ENCODE measurements at places on chromosomes 2 and 18. TPM values are rescaled to one million over a fixed set of nuclear protein-coding genes. Genes with fewer than 3 reads are reported as not detected.

DNA sequence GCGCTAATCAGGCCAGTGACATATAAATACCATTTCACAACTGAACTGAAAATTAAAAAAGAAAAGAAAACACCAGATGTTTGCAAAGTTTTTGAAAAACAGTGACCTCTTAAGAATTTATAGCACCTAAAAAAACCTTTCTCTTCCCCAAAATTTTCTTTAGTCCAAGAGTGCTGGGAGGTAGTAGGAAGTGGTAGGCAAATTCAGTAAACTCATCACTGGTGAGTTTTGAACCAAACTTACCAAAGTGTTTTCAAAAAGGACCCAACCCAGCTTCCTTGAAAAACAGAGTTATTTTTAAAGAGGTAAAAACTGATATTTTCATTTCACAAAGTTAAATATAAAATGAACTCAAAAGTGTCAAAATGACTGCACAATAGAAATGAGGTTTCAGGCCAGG is 90.4 kb downstream of the TMEM247 start:
- no peaks in the 10 kb centered on the region for H3K27me3 ChIP-seq
- H3K4me3 ChIP-seq = no peak overlapping the region
- H3K27ac ChIP-seq = peak overlapping the region; percentile 43

GRCh38 chr18:60649842-60650536 is 277.4 kb upstream of the MC4R start:
- no peak for DNase-seq
- no peaks in the 10 kb centered on the region for H3K4me1 ChIP-seq
- no peak overlapping the region for H3K4me3 ChIP-seq
- H3K27ac ChIP-seq = no peak overlapping the region

- H3K27ac ChIP-seq = no peak overlapping the region
- H3K36me3 ChIP-seq = peaks cover 45% of the 10 kb centered on the region
- no peak for DNase-seq
- no peaks in the 10 kb centered on the region for H3K27me3 ChIP-seq
These were observed 5.1 kb downstream of the CHPF start for GRCh38 chr2:219538504-219538951.

- H3K27ac ChIP-seq = no peak overlapping the region
- H3K4me1 ChIP-seq = peaks cover 10% of the 10 kb centered on the region
- H3K4me3 ChIP-seq = no peak overlapping the region
- no peak for DNase-seq
These were observed 648 bp upstream of the LYPD6B start for GRCh38 chr2:149037851-149038250.

GRCh38 chr18:46413684-46414083 is 243.3 kb downstream of the LOXHD1 start:
- H3K4me1 ChIP-seq = no peaks in the 10 kb centered on the region
- no peaks in the 10 kb centered on the region for H3K36me3 ChIP-seq
- no peaks in the 10 kb centered on the region for H3K27me3 ChIP-seq
- no peak for DNase-seq
- no peak overlapping the region for H3K4me3 ChIP-seq

GRCh38 chr2:167487728-167488127 is 599.4 kb downstream of the XIRP2 start:
- no peak overlapping the region for H3K27ac ChIP-seq
- DNase-seq = no peak
- no peaks in the 10 kb centered on the region for H3K4me1 ChIP-seq
- H3K36me3 ChIP-seq = no peaks in the 10 kb centered on the region
- H3K27me3 ChIP-seq = no peaks in the 10 kb centered on the region

SPATA3 gene
- polyA plus RNA-seq = not detected

SLC5A7 gene
- not detected for polyA plus RNA-seq

- H3K4me3 ChIP-seq = no peak overlapping the region
- DNase-seq = no peak
- H3K36me3 ChIP-seq = no peaks in the 10 kb centered on the region
- no peaks in the 10 kb centered on the region for H3K4me1 ChIP-seq
These were observed 210.6 kb downstream of the CAMKMT start for GRCh38 chr2:44572196-44572900.

GRCh38 chr2:232586943-232587505 is 36.5 kb downstream of the EIF4E2 start:
- H3K27ac ChIP-seq = no peak overlapping the region
- no peak for DNase-seq
- H3K36me3 ChIP-seq = no peaks in the 10 kb centered on the region
- H3K27me3 ChIP-seq = no peaks in the 10 kb centered on the region
- H3K4me1 ChIP-seq = no peaks in the 10 kb centered on the region
- H3K4me3 ChIP-seq = no peak overlapping the region

ST6GAL2 gene
- polyA plus RNA-seq = not detected

DNA sequence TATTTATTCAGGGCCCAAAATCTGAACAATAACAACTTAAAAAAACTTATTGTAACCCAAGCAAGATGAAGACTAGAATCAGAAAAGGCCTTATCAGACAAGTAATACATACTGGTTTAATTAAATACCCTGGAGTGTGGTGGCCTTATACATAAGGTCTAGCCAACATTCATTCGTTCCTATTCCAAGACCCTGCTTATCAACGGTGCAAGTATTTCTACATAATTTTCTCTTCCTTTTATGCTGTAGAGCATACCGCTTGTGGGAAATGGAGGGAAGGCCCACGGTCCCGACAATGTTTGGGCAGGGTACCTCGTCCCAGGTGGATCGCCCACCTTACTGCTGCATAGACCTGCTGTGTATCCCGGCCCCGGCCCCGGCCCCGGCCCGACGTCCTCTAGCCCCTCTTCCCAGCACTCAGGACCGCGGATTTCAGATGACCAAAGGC is 708 bp downstream of the ZNF24 start:
- H3K27me3 ChIP-seq = no peaks in the 10 kb centered on the region
- DNase-seq = no peak
- peak overlapping the region; percentile 99 for H3K27ac ChIP-seq
- H3K36me3 ChIP-seq = peaks cover 45% of the 10 kb centered on the region
- H3K4me3 ChIP-seq = peak overlapping the region; percentile 91

DNAJB2 gene
- 3.0 TPM for polyA plus RNA-seq

- no peak overlapping the region for H3K27ac ChIP-seq
- H3K36me3 ChIP-seq = no peaks in the 10 kb centered on the region
- no peak for DNase-seq
- no peak overlapping the region for H3K4me3 ChIP-seq
- H3K4me1 ChIP-seq = no peaks in the 10 kb centered on the region
- H3K27me3 ChIP-seq = no peaks in the 10 kb centered on the region
These were observed 82.3 kb downstream of the TMEM185B start for GRCh38 chr2:120140866-120141265.

DNA sequence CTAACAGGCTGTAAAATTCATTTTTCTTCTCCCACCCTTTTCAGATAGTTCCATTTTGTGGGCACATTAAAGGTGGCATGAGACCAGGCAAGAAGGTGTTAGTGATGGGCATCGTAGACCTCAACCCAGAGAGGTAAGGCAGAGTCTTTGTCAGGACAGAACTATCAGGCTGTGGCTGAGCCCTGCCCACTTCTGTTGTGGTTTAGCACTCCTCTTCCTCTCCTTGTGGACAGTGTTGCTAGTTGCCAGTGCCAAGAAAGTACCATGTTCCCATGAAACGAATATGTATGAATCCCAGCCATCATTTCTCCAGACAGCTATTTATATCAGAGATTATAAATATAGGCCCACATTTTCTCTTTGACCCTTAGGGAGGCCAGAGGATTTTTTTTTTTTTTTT is 1.6 kb downstream of the LGALSL start:
- no peak overlapping the region for H3K27ac ChIP-seq
- peaks cover 26% of the 10 kb centered on the region for H3K27me3 ChIP-seq
- H3K4me1 ChIP-seq = no peaks in the 10 kb centered on the region
- DNase-seq = no peak
- no peak overlapping the region for H3K4me3 ChIP-seq
- no peaks in the 10 kb centered on the region for H3K36me3 ChIP-seq

SPC25 gene
- 60.9 TPM for polyA plus RNA-seq

DNA sequence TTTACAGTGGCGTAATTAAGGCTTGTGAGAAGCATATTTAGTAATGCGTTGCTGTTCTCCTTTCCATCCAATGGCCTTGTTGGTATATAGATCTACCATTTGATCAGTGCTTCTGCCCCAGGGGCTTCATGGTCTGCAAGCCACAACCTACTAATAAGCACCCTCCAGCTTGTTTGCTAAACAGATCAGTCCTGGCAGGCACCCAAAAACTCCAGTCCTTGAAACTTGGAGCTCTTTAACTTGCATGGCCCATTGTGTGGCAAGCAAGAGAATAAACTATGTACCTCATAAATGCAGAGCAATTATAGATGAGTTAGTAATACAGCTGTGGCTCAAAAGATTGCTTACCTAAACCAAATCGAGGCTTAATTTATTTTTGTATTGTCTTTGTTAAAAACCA is 158.5 kb downstream of the FTCDNL1 start:
- H3K36me3 ChIP-seq = no peaks in the 10 kb centered on the region
- no peak overlapping the region for H3K27ac ChIP-seq
- DNase-seq = no peak
- H3K4me1 ChIP-seq = no peaks in the 10 kb centered on the region
- H3K27me3 ChIP-seq = no peaks in the 10 kb centered on the region

KRTCAP3 gene
- polyA plus RNA-seq = 1.4 TPM

DNA sequence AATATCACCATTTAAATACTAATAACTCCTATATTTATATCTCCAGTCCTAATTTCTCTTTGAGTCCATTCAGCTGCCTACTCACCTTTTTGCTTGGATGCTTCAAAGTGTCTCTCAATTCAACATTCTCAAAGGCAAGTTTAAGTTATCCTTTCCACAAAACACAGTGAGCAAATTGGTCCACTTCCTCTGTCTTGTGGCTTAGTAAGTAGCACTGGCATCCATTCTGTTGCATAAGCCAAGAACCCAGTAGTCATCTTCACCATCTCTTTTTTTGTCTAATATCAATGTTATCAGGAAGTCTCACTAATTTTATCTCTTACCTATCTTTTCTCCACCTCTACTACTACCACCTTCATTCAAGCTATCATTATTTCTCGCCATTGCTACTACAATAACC is 27.4 kb upstream of the IL1RL1 start:
- no peak overlapping the region for H3K27ac ChIP-seq
- H3K27me3 ChIP-seq = no peaks in the 10 kb centered on the region
- no peaks in the 10 kb centered on the region for H3K4me1 ChIP-seq
- H3K4me3 ChIP-seq = no peak overlapping the region
- no peaks in the 10 kb centered on the region for H3K36me3 ChIP-seq
- no peak for DNase-seq

- H3K27me3 ChIP-seq = no peaks in the 10 kb centered on the region
- H3K27ac ChIP-seq = no peak overlapping the region
- no peak overlapping the region for H3K4me3 ChIP-seq
- H3K4me1 ChIP-seq = peaks cover 45% of the 10 kb centered on the region
- DNase-seq = no peak
These were observed 279.7 kb upstream of the TRIB2 start for GRCh38 chr2:12436935-12437561.

DNA sequence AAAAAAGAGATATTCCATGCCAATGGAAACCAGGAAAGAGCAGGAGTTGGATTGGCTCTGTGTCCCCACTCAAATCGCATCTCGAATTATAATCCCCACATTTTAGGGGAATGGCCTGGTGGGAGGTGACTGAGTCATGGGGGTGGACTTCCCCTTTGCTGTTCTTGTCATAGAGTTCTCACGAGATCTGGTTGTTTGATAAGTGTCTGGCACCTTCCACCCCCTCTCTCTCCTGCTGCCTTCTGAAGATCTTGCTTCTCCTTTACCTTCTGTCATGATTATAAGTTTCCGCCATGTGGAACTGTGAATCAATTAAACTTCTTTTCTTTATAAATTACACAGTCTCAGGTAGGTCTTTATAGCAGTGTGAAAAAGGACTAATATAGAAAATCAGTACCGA is 355.6 kb downstream of the NBAS start:
- H3K27ac ChIP-seq = no peak overlapping the region
- no peaks in the 10 kb centered on the region for H3K27me3 ChIP-seq
- H3K36me3 ChIP-seq = peaks cover 27% of the 10 kb centered on the region
- H3K4me1 ChIP-seq = peaks cover 1% of the 10 kb centered on the region

DNA sequence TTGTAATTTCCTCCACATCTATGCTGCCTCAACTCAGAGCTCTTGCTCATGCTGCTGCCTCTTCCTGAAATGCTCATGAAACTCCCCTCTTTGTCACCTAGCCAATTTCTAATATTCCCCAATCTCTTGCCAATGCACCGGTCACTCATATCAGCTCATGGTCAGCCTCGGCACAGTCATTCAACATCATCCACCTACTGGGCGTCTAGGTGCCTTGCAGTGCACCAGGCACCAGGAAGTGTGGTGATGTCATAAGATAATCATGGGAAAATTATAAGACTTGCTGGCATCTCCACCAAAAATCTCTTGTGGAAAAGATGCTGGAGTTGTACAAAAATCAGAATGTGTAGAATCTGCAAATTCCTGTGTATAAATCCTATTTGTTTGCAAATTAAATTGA is 52.6 kb upstream of the RAB27B start:
- H3K4me1 ChIP-seq = peaks cover 2% of the 10 kb centered on the region
- no peak overlapping the region for H3K4me3 ChIP-seq
- no peak overlapping the region for H3K27ac ChIP-seq
- no peaks in the 10 kb centered on the region for H3K36me3 ChIP-seq
- H3K27me3 ChIP-seq = no peaks in the 10 kb centered on the region
- DNase-seq = peak; percentile 37

DNA sequence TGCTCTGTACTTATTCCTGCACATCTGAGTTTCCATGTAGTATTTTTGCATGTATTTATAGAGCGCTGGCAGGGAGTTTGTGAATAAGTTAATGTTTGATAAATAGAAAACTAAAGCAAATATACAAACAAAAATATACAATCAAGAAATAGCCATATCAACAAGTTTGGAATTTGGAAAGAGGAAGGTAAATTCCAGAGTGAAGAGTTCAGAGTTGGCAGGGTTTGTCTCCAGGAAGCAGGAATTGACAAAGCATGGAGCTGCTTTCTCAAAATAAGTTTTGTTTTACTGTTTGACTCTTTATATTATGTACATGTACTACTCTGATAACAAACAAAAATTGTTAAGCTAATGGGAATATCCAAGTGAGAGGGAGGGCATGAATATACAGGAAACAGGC is 80.3 kb downstream of the SPOPL start:
- no peaks in the 10 kb centered on the region for H3K4me1 ChIP-seq
- no peak overlapping the region for H3K4me3 ChIP-seq
- H3K27ac ChIP-seq = no peak overlapping the region

SLC9A4 gene
- polyA plus RNA-seq = not detected

MZT2B gene
- polyA plus RNA-seq = 383 TPM

DNA sequence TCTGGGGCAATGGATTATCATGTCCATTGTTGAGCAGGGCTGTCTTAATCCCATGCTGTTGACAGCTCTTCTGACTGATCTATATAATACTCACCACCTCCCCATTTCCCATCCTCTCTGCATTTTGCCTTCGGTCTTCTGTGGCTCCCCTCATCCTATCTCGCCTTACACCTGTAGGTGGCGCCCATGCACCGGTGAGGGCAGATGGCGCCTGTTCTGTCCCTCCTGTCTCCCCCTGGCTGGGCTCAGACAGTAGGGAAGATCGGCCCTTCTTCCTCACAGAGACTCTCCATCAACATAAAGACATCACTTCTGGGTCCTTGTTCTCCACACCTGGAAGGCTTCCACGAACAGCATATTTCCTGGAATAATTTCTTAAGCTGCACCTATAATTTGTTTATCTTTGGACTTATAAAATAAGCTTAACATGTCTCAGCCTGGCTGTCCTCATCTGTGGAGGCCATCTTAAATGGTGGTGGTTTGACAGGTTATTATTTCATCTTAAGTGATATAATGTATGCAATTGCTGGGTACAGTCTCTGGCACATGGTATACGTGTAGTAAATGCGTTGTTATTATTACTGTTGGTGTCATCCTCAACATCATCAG is 10.9 kb upstream of the CDH20 start:
- no peak overlapping the region for H3K4me3 ChIP-seq
- no peaks in the 10 kb centered on the region for H3K4me1 ChIP-seq
- H3K27ac ChIP-seq = no peak overlapping the region
- H3K27me3 ChIP-seq = no peaks in the 10 kb centered on the region
- no peaks in the 10 kb centered on the region for H3K36me3 ChIP-seq
